ENCODE measurements at places on chromosomes 12 and 14. TPM values are rescaled to one million over a fixed set of nuclear protein-coding genes. Genes with fewer than 3 reads are reported as not detected.

The SYT1 gene
- total RNA-seq = not detected

The HIP1R gene
- total RNA-seq = 11.0 TPM

The GLRX5 gene
- total RNA-seq = 40.3 TPM

The PRIMA1 gene
- total RNA-seq = not detected

The SOAT2 gene
- total RNA-seq = not detected

The KIF26A gene
- total RNA-seq = 0.32 TPM

The GARIN6 gene
- total RNA-seq = not detected

The SPX gene
- total RNA-seq = 0.97 TPM

The PLEKHG7 gene
- total RNA-seq = not detected

The CACNA2D4 gene
- not detected for total RNA-seq

The HOXC5 gene
- total RNA-seq = not detected

The GPR84 gene
- not detected for total RNA-seq

The CCDC177 gene
- 0.54 TPM for total RNA-seq

The CLEC4C gene
- not detected for total RNA-seq

The SSPN gene
- 0.97 TPM for total RNA-seq

The PSME2 gene
- 44.6 TPM for total RNA-seq

The KLRK1 gene
- not detected for total RNA-seq

The NOVA1 gene
- total RNA-seq = 4.7 TPM

The ATG2B gene
- total RNA-seq = 10.0 TPM
